ENCODE measurements at places on chromosomes 16 and 17.

DNA sequence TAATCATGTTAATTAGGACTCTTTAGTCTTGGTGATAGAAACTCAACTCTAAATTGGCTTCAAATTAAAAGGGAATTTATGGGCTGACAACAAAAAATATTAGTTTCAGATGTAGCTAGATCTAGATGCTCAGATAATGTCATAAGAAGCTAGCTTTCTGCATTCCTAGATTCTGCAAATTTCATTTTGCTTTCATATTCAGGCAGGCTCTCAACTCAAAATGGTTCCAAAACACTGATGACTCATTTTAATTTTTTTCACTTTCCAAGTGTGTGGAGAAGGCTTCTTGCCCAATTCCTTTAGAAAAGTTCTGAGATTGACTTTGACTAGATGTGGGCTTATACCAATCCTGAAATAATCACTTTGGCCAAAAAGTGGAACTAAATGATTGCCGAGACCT, 236.7 kb upstream of the GOT2 start:
- DNase-seq: no peak

DNA sequence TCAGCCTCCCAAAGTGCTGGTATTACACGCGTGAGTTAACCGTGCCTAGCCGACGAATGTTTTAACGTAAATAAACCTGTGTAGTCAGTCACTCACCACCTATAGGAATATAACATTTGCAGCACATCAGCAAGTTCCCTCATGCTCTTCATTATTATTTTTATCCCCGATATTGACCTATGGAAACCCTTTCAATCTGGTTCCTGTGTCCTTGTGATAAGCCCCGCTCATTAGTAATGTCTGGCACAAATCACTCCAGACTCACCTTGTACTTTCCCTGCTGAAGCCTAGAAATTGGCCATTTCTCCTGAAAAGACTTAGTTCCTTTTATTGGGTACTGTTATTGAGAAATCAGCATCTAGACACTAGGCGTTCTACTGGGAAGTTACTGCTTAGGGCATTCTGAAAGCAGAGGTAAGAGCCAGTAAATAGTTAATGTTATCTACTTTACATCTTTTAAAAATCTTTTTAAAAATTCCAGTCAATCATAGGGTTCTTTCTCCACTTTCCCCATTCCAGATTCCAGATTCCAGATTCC, 1.5 kb upstream of the PHKG2 start:
- DNase-seq: no peak

DNA sequence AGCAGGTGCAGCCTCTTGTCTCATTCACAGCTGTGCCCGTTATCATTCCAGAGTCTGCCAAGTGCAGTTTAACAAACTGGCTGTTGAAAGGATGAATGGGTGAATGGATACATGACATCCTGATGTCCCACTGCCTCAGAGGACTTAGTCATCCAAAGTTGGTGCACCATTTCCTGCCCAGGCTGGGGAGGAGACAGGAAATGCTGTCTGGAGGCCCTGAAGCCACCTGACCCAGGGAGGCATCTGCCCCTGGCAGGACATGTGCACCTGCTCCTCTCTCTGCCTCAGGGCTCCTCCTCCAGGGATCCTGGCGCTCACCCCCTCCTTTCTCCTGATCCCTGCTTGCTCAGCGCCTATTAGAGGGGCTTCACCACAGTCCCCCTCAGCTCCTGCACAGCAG, 1.8 kb upstream of the CD300C start:
- peak; percentile 23 for DNase-seq

DNA sequence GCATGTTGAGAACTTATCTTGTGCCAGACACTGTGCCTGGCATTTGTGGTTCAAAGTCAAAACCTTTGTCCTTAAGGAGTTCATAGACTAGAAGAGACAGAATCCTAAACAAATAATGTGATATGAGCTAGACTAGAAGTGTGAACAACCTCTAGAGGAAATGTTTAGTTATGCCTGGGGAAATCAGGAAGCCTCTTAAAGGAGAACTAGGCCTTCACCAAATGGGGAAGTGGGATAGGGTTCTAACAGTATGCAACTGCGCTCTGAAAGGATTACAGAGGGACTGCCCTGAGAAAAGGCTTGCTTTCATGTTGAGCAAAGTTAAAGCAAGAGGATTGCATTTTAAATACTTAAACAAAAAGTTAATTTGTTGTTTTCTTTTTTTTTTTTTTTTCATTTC, 4.9 kb downstream of the RUNDC1 start:
- DNase-seq: no peak

GRCh38 chr17:67615736-67616135, 102.0 kb upstream of the NOL11 start:
- DNase-seq: no peak

DNA sequence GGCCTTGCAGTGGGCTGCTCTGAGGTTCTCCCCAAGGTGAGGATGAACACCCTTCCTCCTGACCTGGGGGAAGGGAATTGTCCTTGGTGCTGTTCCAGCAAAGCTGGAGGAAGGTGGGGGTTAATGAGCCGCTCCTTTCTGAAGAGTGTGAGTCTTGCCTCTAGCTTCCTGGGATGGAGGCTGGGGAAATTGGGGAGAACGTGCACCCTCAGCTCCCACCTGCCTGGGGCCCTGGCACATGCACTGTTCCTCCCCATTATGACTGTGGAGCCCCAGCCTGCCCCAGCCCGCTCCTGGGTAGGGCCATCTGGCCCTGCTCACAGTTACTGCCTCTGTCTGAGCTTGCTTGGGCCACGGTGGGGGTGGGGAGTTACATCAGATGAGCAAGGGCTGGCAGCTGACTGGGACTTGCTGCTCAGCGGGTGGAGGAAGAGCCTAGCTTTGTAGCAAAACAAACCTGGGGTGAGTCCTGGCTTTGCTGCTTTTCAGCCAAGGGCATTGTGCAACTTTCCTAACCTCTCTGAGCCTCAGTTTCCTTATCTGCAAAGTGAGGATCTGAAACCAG, 11.1 kb downstream of the TNS4 start:
- DNase-seq: peak; percentile 10

Measured in NCI-H774 (cell line).